Stimulated activated CD8-positive, alpha-beta memory T cell treated with anti-CD3 and anti-CD28 coated beads, Interleukin-12 subunit alpha, Interleukin-12 subunit beta, amount 100 ng/mL, for 1 hour (primary cell): ENCODE measurements at places on chromosomes 6 and 20.

- DNase-seq, result no peak
Measured at GRCh38 chr6:2263896-2264295, 18.5 kb upstream of the GMDS start.

- no peak for DNase-seq
Measured at GRCh38 chr6:148934539-148934938, 187.7 kb downstream of the UST start.

GRCh38 chr6:132812255-132812732 lies 2.1 kb upstream of the RPS12 start:
- no peak for DNase-seq

DNA sequence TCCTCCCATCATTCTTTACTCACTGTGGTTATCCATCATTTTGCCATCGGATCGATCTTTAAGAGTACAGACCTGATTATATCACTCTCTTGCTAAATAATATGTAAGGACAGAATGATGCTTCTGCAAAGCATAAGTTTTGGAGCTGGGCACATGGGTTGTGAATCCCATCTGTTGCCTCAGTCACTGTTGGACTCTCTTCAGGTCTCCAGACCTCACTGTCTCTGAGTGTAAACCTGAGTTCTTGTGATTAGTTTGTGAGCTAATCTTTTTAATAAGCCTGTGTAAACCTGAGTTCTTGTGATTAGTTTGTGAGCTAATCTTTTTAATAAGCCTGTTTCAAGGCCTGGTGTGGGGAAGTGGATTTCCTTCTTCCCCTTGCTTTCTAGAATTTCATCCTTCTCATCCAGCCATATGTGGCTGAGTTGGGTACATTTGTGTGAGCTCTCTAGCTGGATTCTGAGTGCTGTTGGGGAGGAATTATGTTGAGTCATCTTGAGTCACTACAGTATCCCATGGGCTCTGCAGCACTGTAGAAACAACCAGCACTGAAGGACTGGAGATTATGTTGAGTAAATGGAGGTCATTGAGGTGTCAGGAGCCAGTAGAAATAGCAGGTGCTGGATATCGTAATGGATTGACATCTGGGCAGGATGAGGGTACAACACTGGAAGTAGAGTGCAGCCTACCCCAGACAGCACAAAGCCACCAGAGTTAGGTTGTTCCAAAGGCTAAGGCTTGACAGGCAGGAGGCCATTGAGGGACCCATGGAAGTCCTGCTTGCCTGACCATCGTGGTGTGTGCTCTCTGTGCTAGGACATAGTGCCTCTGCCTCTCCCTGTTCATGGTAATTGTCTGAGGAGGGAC lies 52.4 kb downstream of the SCAND1 start:
- DNase-seq, result no peak

GRCh38 chr6:72784581-72784980 lies 162.7 kb downstream of the KCNQ5 start:
- no peak for DNase-seq

- no peak for DNase-seq
Measured at GRCh38 chr20:59443550-59443949, 143.1 kb downstream of the EDN3 start.

DNA sequence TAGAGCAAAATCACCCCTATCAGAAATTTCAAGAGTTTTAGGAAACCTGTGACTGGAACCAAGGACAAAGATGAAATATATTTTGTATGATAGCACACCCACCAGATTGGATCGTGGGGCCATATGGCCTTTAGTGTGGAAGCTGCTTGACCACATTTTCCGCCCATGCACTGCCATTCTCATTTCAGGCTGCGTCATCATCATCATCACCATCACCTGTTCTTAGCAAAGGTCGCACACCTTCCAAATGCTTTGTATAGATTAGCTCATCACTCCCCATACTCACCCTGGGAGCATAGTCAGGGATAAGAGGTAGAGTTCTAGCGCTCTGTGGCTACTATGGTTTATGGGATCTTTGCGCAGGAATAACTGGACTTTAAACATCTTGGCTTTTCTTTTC lies 185.7 kb downstream of the MTHFD1L start:
- no peak for DNase-seq
